ENCODE measurements at places on chromosomes 16 and 17.

GRCh38 chr17:31787857-31788570, 71.0 kb downstream of the COPRS start:
- no peak overlapping the region for H3K4me3 ChIP-seq
- H3K4me1 ChIP-seq = peaks cover 17% of the 10 kb centered on the region

- no peaks in the 10 kb centered on the region for H3K4me1 ChIP-seq
- DNase-seq = no peak
- no peak overlapping the region for H3K4me3 ChIP-seq
Measured at GRCh38 chr17:62781831-62782251, 26.3 kb downstream of the MARCHF10 start.

- no peak overlapping the region for H3K27ac ChIP-seq
- no peaks in the 10 kb centered on the region for H3K27me3 ChIP-seq
Measured at GRCh38 chr17:79667746-79668145, 56.9 kb upstream of the RBFOX3 start.

DNA sequence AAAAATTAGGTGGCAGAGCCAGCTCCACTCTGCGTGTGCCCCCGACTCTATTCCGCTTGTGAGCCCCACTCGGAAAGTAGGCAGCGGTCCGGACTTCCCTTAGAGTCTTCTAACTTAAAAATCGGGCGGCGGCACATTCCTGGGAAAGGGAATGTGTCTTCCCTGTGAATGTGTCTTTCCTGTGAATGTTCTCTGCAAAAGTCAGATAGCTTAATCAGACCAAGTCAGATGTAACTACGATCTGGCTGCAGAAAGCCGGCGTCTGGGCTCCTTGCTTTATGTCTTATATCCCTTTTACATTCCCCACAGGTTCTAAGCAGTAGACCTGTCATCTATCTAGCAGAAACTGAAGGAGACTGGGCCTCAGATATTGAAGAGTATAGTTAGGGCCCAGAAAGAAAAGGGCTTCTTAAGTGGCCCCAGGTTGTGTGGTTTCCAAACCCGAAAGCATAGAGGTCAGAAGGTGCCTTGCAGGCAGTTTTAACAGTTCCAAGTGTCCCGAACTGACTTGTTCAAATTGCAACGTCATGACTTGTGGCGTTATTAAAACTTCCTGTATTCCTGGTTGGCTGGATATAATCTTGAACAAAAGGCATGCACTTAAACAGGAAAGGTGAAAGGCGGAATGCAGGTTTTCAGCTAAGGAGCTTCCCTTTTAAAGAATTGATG, 601 bp downstream of the PHKB start:
- peak overlapping the region; percentile 77 for H3K4me3 ChIP-seq
- peak overlapping the region; percentile 98 for H3K27ac ChIP-seq
- no peaks in the 10 kb centered on the region for H3K36me3 ChIP-seq
- H3K4me1 ChIP-seq = peaks cover 26% of the 10 kb centered on the region
- DNase-seq = no peak

DNA sequence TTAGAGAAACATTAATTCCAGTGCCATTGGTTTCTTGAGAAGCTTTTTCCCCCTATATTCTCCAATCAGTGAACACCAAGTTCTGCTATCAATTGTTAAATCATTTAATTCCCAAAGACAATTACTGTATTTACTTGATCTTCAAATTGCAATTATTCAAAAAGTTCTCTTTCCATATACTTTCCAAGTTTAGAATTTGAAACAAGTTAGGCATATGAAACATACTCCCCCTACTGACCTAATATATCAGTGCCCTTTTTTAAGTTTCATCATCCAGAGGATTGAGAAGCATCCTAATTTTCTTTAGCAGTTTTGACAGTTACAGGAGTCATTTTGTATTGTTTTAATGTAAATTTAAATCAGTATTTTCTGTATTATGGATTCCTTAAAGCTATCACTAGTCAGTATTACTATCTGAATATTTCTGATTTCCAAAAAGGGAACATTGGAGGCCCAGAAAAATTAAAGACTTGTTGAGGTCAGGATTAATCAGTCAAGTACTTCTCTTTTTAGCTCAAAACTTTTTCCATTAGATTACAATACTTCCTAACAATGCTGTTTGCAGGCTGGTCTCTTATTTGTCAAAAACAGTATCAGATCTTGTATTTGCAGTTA, 16.3 kb downstream of the MEIOC start:
- H3K4me3 ChIP-seq = no peak overlapping the region
- H3K4me1 ChIP-seq = no peaks in the 10 kb centered on the region
- H3K27me3 ChIP-seq = no peaks in the 10 kb centered on the region
- no peak overlapping the region for H3K27ac ChIP-seq
- no peaks in the 10 kb centered on the region for H3K36me3 ChIP-seq
- no peak for DNase-seq

All from thoracic aorta (tissue), 2 donors.